NCI-H510A treated with DMSO at 0.1 percent for 48 hours (cell line): ENCODE measurements at places on chromosomes 12 and 14.

GRCh38 chr14:54342806-54343205 is 54.0 kb upstream of the CDKN3 start:
- no peak for DNase-seq

DNA sequence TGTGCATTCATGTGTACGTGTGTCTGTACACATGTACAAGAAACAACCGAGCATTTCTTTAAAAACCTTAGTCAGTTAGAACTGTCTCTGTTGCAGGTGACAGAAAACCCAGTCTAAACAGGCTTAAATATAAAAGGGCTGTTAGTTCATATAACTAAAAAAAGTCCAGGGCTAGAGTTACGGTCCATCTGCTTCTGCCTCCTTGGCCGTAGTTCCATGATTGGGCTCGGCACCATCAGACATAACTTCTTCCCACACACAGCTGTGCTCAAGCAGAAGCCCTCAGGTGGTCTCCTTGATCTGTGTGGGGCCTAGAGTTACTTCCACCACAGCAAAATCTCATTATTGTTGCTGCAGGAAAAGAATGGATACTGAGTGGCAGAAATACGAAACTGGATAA is 34.6 kb downstream of the CKB start:
- no peak for DNase-seq

DNA sequence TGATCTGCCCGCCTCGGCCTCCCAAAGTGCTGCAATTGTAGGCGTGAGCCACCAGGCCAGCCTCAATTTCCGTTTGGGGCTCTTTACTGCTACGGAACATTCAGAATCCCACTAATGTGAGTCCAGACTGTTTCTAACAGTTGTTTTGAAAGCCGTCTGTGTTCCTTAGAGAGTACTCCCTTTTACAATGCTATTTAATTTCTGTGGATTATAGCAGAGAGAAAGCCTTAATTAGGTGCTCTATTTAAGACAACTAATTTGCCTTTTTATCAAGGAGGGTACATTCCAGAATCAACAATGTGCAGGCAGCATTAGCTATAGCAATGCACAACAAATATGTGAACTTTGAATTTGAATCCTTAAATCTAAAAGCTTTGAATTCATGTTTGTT is 2.8 kb upstream of the SAV1 start:
- DNase-seq = no peak

- DNase-seq = no peak
Measured at GRCh38 chr12:51955702-51956101, 4.2 kb downstream of the ACVR1B start.

DNA sequence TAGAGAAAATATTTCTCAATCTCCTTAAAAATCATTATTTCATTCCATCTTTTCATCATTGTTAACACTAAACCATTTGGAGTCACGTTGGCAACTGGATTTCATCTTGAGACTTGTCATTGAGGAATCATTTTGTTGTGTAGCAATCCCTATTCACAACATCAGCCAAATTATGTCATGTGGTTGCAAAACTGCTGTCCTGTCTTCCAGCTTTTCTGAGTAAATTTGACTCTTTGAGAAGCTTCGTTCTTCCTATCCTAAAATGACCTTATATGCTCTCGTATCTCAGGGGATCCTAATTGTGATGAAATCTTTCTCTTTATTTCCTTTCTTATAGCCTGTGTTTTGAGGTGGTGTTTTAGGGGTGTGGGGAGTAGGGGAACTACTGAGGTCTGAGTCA is 30.6 kb upstream of the KICS2 start:
- DNase-seq = no peak

- DNase-seq = no peak
Measured at GRCh38 chr12:47721431-47721973, 3.8 kb downstream of the ENDOU start.

DNA sequence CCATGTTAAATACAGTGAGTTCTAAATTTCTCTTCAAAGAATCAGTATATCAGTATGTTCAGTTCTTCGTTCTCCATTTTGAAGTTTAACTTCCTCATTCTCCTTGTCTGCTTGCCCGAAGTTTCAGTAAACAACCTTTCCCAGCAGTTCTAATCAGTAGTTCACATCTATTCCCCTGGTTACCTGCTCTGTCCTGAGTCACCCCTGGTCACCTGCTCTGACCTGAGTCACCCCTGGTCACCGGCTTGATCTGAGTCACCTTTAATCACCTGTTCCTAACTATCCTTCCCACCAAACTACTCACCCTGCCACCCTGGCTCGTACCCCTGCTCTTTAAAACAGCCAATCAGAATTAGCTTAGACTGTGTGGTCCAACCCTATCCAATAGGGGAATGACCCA is 9.4 kb upstream of the OR10G3 start:
- DNase-seq = no peak

DNA sequence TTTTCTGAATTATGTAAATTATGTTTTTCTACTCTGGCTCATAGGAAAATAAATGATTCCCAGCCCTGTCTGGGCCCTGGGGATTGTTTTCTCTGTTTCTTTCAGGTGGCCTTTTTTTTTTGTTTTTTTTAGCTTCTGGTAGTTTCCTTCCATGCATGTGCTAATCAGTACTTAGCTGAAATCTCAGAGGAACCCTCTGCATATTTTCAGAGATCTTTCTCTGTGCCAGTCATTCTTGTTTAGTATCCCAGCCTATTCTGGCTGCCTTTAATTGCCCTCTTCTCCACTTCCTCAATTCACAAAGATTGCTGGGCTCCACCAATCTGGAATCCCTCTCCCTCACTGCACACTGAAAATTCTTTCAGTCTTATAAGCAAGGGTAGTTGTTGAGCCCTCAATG is 46.9 kb downstream of the CNOT2 start:
- DNase-seq = no peak

DNA sequence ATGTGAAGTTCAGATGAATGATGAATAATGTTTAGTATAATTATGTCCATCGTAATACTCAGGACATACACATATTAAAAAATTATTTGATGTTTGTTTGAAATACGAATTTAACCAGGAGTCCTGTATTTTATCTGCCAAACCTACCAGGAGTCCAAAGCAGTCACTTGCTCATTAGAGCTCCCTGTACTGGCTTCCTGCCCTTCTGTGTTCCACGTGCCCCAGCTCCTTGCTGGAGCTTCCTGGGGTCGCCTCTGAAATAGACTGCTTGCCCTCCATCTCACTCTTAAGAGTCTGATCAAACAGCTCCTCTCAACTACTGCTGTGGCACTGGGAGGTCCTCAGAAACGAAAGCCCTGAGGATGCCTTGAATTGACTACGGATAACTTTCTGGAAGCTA is 87.3 kb upstream of the DHRS4 start:
- no peak for DNase-seq

- DNase-seq = no peak
Measured at GRCh38 chr12:75606151-75606550, 94.7 kb upstream of the KRR1 start.

GRCh38 chr14:24042746-24043145 is 9.1 kb upstream of the CARMIL3 start:
- peak; percentile 38 for DNase-seq

GRCh38 chr12:132729541-132730320 is 19.1 kb downstream of the PGAM5 start:
- no peak for DNase-seq

- DNase-seq = no peak
Measured at GRCh38 chr14:20508367-20508766, 3.0 kb downstream of the RNASE10 start.

- no peak for DNase-seq
Measured at GRCh38 chr12:70661466-70662161, 24.4 kb upstream of the PTPRB start.

- DNase-seq = no peak
Measured at GRCh38 chr14:74984236-74985027, 18.3 kb upstream of the EIF2B2 start.

GRCh38 chr12:107622001-107622400 is 63.6 kb upstream of the PWP1 start:
- DNase-seq = no peak

GRCh38 chr14:51979088-51979709 is 10.1 kb upstream of the RTRAF start:
- peak; percentile 63 for DNase-seq

- no peak for DNase-seq
Measured at GRCh38 chr14:83559721-83560120, 1970.2 kb upstream of the FLRT2 start.

DNA sequence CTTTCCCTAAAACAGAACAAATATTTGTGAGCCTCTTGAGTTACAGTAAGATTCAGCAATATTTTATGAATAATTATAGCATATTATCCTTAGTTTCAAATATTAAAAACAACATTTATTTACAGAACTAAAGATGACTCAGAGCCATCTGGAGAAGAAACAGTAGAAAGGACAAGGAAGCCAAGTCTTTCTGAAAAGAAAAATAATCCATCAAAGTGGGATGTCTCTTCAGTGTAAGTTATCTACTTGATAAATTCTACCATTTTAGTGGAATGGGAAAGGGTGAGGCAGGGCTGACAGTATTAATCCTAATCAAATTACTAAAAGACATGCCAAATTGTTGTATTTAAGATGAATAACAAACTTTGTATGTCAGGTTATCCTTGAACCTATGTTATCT is 88.1 kb downstream of the DNAI7 start:
- no peak for DNase-seq

DNA sequence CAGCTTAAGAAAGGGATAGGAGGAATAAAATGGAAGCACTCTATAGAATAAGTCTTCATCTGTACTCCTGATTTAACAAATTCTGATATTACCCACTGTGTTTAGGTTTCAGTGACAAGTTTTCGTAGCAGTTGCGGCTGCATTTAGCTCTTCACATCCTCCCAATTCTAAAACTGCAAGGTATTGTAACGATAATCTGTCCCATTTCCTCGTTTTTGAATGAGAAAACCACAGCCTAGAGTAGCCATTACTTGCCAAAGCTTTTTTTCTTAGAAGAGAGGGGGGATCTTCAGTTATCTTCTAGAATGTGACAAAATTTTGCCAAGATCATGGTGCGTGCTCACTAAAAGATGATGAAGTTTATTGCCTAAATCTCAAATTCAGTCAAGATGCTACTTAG is 155.8 kb downstream of the PDE3A start:
- no peak for DNase-seq

GRCh38 chr12:78795934-78796445 is 68.6 kb upstream of the SYT1 start:
- DNase-seq = no peak

DNA sequence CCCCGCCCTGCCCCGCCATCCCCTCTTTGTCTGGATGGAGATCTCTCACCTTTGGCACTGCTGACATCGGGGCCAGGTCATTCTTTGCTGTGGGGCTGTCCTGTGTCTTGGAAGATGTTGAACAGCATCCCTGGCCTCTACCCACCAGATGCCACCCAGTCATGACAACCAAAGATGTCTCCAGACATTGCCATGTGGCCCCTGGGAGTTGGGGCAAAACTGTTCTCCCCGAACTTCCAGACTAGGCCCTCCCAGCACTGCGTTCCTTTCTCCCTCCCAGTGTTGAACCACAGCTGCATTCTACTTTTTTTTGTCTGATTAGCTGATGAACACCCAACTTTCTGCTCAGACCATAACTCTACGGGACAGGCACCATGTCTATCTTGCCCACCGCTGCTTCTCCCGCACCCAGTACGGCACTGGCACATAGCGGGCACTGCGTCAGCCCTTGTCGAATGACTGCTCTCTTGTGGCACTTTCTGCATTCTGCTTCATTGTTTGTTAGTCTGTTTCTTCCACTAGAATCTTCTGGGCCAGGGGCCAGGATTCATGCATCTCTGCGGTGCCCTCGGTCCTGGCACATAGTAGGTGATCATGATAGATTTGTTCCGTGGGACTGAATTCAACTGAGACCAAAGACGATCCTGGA is 13.1 kb upstream of the MYL2 start:
- no peak for DNase-seq

GRCh38 chr12:26845984-26846383 is 13.0 kb upstream of the ITPR2 start:
- no peak for DNase-seq

DNA sequence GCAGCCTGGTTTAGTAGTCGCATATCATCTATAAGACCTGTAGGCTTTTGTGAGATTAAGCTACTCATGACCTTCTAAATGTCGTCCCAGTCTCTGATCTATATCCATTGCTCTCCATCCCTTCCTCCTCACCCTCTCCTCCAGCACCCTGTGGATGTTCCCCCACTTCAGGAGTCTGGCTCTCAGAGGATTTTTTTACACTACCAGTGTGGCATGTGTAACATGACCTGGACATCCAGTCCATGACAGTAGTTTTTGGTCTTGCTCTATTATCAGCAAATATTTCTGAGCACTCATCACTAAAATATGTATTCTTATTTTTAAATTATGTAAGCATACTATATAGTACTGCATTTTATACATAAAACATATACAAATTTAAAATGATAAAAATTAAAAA is 142.1 kb downstream of the DYRK2 start:
- DNase-seq = peak; percentile 77

- no peak for DNase-seq
Measured at GRCh38 chr12:75048767-75049166, 160.9 kb downstream of the KCNC2 start.

- no peak for DNase-seq
Measured at GRCh38 chr14:89681086-89682018, 264.3 kb upstream of the FOXN3 start.

DNA sequence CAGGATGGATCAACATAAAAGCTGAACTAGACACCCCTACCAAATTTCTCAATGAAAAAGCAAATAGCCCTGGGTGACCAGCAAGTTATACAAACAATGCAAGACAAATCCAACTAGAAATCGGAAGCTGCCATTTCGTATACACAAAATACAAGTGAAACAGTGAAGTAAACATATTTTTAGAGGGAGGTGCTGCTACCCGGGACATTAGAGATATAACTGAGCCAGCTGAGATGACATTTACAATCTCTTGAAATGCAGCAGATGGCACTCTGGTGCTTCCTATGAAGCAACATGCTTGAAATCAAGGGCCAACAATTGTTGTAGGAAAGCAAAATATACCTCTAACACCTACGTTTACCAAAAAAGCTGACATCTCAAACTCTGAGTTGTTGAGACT is 25.5 kb downstream of the BDKRB1 start:
- peak; percentile 41 for DNase-seq

- DNase-seq = no peak
Measured at GRCh38 chr12:51829641-51830040, 18.9 kb downstream of the FIGNL2 start.

DNA sequence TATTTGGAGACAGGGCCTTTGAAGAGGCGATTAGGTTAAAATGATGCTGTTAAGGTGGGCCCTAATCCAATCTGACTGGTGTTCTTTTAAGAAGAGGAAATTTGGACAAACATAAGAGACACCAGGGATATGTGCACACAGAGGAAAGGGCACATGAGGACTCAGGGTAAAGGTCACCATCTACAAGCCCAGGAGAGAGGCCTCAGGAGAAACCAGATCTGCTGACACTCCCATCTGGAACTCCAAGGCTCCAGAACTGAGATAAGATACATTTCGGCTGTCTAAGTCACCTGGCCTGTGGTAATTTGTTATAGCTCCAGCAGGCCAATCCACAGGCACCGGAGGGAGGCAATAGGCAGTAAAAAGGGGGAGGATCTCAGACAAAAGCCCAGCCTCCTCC is 48.6 kb downstream of the KICS2 start:
- no peak for DNase-seq

GRCh38 chr12:87671757-87672156 is 357.4 kb downstream of the C12orf50 start:
- no peak for DNase-seq
